Upper lobe of right lung (tissue), 1 donor: ENCODE measurements at places on chromosomes 2 and 18. TPM values are rescaled to one million over a fixed set of nuclear protein-coding genes. Genes with fewer than 3 reads are reported as not detected.

The TACR1 gene
- 1.4 TPM for total RNA-seq

The HOXD9 gene
- total RNA-seq: 1.6 TPM

The TMEM178A gene
- total RNA-seq: 9.5 TPM

The CLEC4F gene
- 1.2 TPM for total RNA-seq

The G6PC2 gene
- total RNA-seq: not detected

The SULT1C2 gene
- 5.8 TPM for total RNA-seq

The ANXA4 gene
- 181 TPM for total RNA-seq

The PSMA8 gene
- not detected for total RNA-seq

The ASTL gene
- total RNA-seq: not detected

The CYP27A1 gene
- total RNA-seq: 180 TPM

The CCDC121 gene
- 4.2 TPM for total RNA-seq

GRCh38 chr2:51990684-51991083, 958.8 kb upstream of the NRXN1 start:
- DNase-seq: no peak

- no peak for DNase-seq
Observed at GRCh38 chr2:137133225-137133624, 367.9 kb downstream of the THSD7B start.

- DNase-seq: no peak
Observed at GRCh38 chr2:223647258-223647952, 45.2 kb upstream of the SCG2 start.

DNA sequence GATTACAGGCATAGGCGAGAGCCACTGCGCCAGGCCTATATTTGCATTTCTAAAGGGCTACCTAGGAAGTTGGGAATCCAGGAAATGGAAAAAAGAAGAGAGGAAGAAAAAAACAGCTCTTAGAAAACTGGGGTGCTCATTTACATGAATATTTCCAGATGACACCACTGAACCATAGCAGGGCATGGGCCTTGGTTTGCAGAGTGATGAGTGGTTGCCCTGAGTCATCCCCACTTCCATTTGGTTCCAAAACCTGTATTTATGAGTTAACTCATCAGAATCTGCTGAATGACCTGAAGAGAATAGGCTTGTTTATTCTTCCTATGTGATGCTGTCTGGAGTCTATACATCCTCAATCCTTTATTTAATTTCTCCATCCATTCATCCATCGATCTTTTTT, 36.2 kb downstream of the EHD3 start:
- no peak for DNase-seq

DNA sequence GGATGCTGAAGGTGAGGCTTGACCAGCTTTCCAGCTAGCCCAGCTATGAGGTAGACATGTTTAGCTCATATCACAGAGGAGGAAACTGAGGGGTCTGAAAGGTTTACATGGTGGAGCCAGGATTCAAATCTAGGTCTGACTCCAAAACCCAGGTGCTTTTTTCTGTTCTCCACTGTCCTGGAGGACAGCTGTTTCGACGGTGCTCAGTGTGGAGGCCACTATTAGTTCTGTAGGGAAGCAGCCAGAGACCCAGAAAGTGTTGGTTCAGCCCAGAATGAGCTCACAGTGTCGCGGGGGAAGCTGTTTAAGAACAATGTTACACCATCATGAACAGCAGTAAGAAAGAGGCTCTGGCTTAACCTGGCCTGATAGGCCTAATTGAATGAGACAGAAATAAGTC, 11.1 kb downstream of the PROC start:
- no peak for DNase-seq

GRCh38 chr18:51151568-51152511, 45.6 kb downstream of the MEX3C start:
- no peak for DNase-seq

- no peak for DNase-seq
Observed at GRCh38 chr2:99935662-99936061, 206.7 kb downstream of the AFF3 start.

DNA sequence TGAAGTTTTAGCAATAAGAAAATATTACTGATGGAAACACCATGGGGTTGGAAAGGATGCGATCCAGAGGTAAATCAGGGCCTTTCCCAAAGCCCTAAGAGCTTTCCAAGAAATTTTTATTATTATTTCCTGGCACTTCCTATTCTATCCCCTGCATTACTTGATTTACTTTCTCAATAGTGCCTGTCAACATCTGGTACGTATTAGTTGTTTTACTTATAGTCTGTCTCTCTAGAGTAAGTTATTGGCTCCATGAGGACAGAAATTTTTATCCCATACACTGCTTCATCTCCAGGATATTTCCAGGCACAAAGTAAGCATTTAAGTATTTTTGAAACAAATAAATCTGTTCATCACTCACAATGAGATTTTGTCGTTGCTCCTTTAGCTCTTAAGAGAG, 18.1 kb downstream of the PPP4R1 start:
- DNase-seq: no peak

GRCh38 chr2:111168528-111169239, 48.0 kb downstream of the BCL2L11 start:
- DNase-seq: no peak

- DNase-seq: peak; percentile 65
Observed at GRCh38 chr2:169329688-169330554, 32.4 kb downstream of the LRP2 start.

DNA sequence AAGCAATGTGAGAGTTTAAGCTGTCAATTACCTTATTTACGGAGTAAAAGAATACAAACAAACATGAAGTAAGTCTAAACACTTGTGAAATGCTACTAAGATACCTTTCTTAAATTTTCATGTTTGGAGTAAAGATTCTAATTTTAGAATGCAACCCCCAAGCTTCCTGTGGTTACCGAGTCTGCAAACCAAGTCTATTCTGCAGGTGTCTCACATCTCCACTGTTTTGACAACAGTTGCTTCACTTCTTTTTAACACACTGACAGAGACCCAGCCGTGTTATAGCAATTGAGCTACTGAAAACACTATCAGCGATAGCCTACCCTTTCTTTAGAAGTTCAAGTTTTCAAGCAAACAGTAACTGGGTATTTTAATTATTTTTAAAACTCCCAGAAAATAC, 608.3 kb downstream of the ERBB4 start:
- DNase-seq: no peak

DNA sequence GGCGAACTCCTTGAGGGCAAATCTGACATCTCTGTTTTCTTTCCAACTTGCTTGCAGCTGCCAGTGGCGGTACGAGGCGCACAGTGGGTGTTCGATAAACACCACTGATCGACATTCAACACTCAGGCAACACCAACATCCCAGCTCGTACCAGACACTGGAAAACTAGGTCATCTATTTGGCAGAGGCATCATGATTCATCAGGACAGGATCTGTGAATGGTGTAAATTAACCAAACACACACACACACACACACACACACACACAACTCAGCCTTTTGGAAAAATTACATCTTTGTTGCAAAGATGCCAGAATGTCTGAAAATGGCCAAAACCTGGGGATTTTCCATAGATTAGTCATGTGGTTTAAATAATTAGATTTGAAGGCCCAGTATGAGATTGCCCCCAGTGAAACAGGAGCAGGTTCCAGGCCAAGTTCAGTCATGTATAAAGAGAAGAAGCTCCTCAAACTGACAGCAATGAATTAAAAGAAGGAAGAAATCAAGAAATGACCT, 150.5 kb upstream of the NCKAP5 start:
- DNase-seq: no peak

GRCh38 chr18:76495435-76496193, 572 bp upstream of the ZNF516 start:
- DNase-seq: no peak

GRCh38 chr18:9615280-9615797, 980 bp upstream of the PPP4R1 start:
- no peak for DNase-seq

DNA sequence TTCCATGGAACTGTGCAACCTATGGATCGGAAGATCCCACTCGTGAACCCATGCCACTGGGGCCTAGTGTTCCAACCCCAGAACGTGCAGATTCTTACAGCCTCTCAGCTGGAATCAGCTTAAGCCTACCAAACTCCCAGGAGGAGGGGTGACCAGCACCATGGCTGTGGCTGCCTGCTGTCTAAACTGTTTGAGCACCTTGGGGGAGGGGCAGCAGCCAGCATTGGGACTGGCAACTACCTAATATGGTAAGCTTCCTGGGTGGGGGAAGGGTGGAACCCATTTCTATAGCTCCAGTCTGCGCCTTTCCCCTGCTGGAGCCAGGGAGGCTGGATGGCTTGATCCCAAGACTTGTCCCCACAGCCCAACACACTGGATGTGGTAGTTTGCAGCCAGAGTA, 10.7 kb upstream of the POLE4 start:
- DNase-seq: no peak

DNA sequence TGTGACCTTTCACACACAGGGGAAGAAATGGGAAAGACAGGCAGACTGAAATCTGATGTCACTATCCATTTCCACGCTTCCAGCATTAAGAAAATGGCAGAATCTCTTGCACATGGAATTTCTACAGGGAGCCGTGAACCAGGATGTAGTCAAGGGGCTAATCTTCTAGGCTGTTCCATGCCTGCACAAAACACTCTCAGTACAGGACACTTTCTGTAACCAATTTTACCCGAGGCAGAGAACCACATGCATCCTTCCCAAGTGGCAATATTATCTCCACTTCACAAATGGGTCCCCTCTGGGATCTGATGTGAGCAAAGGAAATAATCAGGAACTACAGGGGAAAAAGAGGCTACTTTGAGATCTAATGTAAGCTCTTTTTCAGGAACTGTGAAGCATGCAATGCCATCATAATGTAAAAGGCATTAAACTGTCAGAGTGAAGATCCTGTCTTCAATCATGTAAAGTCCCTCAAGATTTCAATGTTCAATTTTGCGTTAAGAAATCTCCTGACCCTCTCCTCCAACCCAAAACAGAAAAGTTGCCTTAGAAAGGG, 236.9 kb downstream of the RBM43 start:
- no peak for DNase-seq

GRCh38 chr2:202609381-202610145, 25.2 kb upstream of the FAM117B start:
- DNase-seq: no peak

DNA sequence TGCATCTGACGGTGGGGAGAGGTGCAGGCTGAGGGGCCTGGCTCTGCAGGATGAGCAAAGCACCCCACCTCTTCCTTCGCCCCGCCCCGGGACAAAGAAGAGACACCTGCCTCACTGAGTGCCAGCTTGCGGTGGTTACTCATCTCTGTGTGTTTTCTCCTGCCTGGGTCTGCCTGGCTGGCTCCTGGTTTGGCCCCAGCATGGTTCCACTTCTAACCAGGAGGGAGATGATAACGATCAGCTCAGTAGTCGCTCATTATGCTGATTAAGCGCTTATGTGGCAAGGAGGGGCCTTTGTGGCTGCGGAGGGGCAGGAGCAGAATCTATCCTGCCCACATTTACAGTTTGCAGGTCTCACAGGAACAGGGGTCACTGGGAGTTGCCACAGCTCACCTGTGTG, 68.7 kb upstream of the EDAR start:
- DNase-seq: no peak

DNA sequence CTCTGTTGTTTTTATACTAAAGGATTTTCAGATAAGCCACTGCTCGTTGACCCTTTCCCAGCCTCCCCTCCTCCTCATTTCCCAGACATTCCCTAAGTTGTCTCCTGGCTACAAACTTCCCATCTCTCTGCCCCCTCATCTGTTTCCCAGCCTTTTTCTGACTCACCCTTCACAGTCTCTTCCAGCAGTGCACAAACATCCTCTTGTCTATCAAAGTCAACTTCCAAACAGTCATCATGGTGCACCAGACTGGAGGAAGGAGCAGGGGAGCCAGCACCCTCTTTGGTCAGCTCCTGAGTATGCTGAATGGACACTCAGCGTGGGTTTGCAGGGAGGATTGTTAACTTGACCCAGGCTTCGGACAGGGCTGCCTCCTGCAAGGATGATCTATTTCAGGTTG, 26.6 kb upstream of the SPRED2 start:
- no peak for DNase-seq

- no peak for DNase-seq
Observed at GRCh38 chr2:129004485-129004884, 685.8 kb upstream of the HS6ST1 start.

DNA sequence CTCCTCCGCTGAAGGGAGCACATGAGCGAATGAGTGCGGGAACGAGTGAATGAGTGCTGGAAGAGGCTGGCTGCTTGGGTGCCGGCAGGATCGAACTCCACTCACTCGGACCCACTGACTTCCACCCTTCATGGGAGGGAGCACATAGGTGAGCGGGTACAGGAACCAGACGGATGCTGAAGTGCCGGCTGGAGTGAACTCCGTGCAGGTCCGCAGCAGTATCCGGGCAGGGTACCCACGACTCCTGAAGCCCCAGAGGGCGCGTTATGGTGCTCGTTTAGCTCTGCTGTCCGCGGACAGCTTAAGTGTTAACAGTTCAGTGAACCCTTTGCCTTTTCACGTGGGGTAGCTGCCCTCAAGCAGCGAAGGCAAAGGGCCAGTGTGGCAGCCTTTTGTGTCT, 23.2 kb downstream of the RPRM start:
- DNase-seq: peak; percentile 56
